H1 (cell line): ENCODE measurements at places on chromosomes 2 and 18. TPM values are rescaled to one million over a fixed set of nuclear protein-coding genes. Genes with fewer than 3 reads are reported as not detected.

DNA sequence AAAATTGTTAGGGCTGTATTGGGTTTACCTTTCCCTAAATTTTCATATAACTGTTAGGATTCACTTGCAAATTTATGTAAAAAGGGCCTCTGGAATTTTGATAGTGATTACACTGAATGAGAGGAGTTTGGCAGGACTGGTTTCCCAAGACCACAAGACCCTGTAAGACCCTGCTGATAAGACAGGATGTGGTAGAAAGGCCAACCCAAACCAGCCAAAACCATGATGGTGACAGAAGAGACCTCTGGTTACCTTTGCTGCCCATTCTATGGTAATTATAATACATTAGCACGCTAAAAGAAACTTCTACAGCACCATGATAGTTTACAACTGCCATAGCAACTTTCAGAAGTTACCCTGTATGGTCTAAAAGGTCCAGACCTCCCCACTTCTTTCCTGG, 8.3 kb upstream of the CASP10 start:
- H3K27me3 ChIP-seq = no peaks in the 10 kb centered on the region
- H3K4me3 ChIP-seq = no peak overlapping the region
- no peak overlapping the region for H3K27ac ChIP-seq
- H3K36me3 ChIP-seq = no peaks in the 10 kb centered on the region
- H3K4me1 ChIP-seq = no peaks in the 10 kb centered on the region

DNA sequence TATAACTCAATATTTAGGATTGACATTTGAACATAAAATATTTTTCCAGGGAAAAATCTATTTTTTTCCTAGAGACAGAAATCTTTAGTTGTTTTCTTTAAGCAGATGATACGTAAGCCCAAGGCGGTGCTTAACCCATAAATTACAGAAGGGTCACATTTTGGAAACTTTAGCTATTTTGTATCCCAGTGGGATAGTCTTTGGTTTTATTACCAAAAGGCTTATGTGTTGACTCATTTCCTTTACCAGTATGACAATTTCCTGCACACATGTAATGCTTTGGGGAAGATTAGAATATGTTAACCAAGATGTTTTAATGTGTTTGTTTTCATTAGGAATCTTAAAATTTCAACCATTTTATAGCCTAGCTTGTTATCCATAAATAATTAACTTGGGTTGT, 24.8 kb downstream of the DYNC1I2 start:
- H3K4me3 ChIP-seq = no peak overlapping the region
- no peaks in the 10 kb centered on the region for H3K4me1 ChIP-seq
- no peaks in the 10 kb centered on the region for H3K27me3 ChIP-seq
- H3K27ac ChIP-seq = no peak overlapping the region
- no peaks in the 10 kb centered on the region for H3K36me3 ChIP-seq

GRCh38 chr2:186503827-186504606, 18.0 kb downstream of the ZC3H15 start:
- DNase-seq = no peak
- no peaks in the 10 kb centered on the region for H3K27me3 ChIP-seq
- H3K27ac ChIP-seq = no peak overlapping the region

GRCh38 chr2:54212456-54212855, 43.6 kb downstream of the TSPYL6 start:
- DNase-seq = no peak
- H3K4me1 ChIP-seq = no peaks in the 10 kb centered on the region
- H3K27ac ChIP-seq = no peak overlapping the region
- H3K4me3 ChIP-seq = no peak overlapping the region
- no peaks in the 10 kb centered on the region for H3K36me3 ChIP-seq
- no peaks in the 10 kb centered on the region for H3K27me3 ChIP-seq

DNA sequence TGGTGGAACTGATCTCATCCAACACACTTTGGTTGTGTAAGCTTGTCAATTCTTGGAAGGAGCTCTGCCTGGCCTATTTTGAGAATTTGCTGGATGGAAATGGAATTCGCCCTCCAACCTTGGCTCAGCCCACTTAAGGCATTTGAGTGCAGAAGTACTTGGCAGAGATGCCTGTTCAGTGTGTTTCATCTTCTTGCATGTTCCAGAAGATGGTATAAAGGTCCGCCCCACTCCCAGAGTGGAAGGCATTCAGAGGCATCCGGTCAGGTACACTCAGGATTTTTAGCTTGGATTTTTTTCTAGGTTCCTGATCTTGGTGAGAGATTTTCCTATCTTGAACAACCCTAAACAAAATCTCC, 61.3 kb upstream of the TXNDC2 start:
- no peak overlapping the region for H3K27ac ChIP-seq
- H3K4me3 ChIP-seq = no peak overlapping the region
- H3K4me1 ChIP-seq = no peaks in the 10 kb centered on the region
- no peak for DNase-seq
- H3K36me3 ChIP-seq = no peaks in the 10 kb centered on the region; the same call in 1 of the 2 replicates

DNA sequence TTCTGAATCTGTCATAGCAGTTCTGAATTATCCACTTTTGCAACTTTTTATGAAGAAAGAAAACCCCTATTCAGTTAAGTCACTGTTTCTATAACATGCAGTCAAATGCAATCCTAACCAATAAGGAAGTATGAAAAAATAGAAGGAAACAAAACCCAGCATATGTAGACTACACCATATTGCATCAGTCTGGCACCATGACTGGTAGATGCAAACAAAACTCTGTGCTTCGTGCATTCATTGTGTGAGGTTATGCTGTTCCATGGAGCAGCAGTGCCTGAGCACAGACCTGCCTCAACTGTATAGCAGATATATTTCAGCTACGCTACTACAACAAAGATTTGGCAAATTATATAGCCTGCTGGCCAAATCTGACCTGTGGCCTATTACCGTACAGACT, 325.5 kb downstream of the LRP1B start:
- H3K36me3 ChIP-seq = no peaks in the 10 kb centered on the region
- H3K4me3 ChIP-seq = no peak overlapping the region
- no peak overlapping the region for H3K27ac ChIP-seq
- DNase-seq = no peak

DNA sequence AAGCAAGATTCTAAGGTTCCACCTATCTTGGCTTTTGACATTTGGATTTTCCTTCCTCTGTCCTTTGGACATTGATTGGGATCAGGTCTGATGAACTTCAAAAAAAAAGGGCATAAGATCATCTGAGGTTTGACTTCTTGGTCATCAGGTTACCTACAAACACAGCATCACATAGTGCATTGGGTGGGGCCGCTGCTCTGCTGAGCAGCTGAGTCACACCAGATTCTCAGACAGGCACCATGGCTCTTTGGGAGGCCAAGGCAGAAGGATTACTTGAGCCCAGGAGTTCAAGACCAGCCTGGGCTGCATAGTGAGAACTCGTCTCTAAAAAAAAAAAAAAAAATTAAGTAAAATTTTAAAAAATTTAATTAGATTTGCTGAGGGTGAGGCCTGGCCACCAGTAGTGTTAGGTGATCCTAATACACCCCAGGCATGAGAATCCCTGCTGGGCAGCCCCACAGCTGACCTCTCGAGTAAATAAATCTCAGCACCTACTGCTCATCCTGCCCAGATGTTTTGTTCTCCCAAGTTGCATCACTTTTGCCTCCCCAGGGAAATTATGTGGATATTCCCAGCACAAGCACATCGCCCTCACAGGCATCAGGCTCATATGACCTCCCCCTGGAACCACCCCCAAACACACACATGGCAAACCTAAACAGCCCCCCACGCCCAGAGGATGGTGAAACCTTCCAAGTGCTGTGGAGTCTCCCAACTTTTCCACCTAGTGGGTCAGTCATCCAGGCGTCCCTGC, 5.3 kb downstream of the MLPH start:
- H3K4me1 ChIP-seq = peaks cover 9% of the 10 kb centered on the region
- H3K4me3 ChIP-seq = no peak overlapping the region
- DNase-seq = no peak
- H3K27ac ChIP-seq = no peak overlapping the region
- H3K36me3 ChIP-seq = peaks cover 20% of the 10 kb centered on the region
- H3K27me3 ChIP-seq = peaks cover 10% of the 10 kb centered on the region

Gene FOXI3
- total RNA-seq = 15.9 and 17.1 TPM in 2 replicates

Gene HOXD3
- total RNA-seq = not detected in 2 replicates

Gene LIPG
- total RNA-seq = 9.8 and 11.8 TPM in 2 replicates

Gene UPP2
- not detected in 2 replicates for total RNA-seq

Gene GALR1
- total RNA-seq = 0.98 and 1.6 TPM in 2 replicates
